Pancreas (tissue), 10 donors: ENCODE measurements at places on chromosomes 16 and 17. TPM values are rescaled to one million over a fixed set of nuclear protein-coding genes. Genes with fewer than 3 reads are reported as not detected.

DNA sequence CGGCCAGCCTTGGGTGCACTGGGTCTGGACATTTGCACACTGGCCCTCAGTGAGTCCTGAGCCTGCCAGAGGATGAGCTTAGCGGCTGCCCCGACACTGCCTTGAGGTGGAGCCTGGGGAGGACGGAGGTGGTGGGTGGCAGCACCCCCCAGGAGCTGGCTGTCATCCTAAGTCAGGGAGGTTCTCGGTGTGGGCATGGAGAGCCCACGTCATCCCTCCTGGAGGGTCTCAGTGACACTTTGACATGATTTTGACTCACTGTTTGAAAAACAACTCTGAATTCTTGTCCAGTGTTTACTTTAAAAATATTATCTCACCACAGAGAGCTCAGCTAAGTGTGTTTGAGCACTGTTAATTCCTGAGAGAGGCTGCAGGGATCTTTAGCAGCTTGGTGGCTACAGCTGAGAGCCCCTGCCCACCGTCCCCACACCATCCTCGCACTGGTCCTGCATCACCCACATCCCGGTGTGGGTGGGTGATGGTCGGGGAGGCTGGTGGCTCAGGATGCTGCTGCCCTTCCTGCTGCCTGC is 63.1 kb downstream of the BANP start:
- peaks cover 3% of the 10 kb centered on the region for H3K36me3 ChIP-seq
- no peak overlapping the region for H3K27ac ChIP-seq
- no peak overlapping the region for H3K4me3 ChIP-seq
- no peak for DNase-seq
- H3K27me3 ChIP-seq = no peaks in the 10 kb centered on the region

DNA sequence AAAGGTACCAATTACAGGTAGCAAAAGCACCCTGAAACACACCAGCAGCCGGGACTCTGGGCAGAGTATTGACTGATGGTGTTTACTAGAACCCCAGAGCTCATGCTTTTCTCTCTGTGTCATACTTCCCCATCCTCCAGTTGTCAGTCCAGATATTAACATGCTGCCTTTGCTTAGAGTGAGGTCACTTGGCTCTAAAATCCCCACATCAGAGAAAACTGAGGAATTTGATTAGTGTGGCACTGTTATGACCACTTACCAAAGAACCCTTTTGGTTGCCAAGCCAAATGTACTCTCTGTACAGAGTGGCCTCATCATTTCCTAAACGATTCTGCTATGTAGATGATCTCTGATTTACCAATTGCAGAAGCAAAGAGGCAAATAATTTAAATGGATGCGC is 80.4 kb downstream of the ABCC12 start:
- DNase-seq = no peak
- H3K27ac ChIP-seq = no peak overlapping the region
- no peaks in the 10 kb centered on the region for H3K4me1 ChIP-seq
- H3K4me3 ChIP-seq = no peak overlapping the region
- H3K36me3 ChIP-seq = no peaks in the 10 kb centered on the region

The ABCC6 gene
- total RNA-seq = 10.8 TPM

The ADAM11 gene
- 0.16 TPM for total RNA-seq

The OR1F1 gene
- total RNA-seq = not detected

The MYH13 gene
- not detected for total RNA-seq

The TBC1D28 gene
- total RNA-seq = not detected
